Activated naive CD8-positive, alpha-beta T cell treated with anti-CD3 and anti-CD28 coated beads, Interleukin-2, amount 50 U/mL, for 16 hours (primary cell): ENCODE measurements at places on chromosomes 2 and 18.

DNA sequence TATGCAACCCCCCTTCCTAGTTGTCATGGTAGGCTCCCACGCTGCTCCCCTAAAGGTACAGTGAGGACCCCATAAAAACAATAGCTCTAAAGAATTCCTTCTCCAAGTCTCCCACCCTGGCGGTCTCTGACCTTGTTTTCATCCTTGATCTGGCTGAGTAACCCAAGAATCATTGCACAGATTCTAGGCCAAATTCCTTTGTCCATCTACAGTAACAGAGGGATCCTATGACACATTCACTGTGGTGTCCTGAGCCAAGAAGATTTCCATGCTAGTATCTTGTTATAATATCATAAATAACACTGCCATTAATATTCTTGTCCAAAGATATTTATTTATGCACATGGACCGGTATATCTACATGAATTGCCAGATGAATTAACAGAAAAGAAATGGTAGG is 240.2 kb downstream of the CYP26B1 start:
- no peak for DNase-seq

DNA sequence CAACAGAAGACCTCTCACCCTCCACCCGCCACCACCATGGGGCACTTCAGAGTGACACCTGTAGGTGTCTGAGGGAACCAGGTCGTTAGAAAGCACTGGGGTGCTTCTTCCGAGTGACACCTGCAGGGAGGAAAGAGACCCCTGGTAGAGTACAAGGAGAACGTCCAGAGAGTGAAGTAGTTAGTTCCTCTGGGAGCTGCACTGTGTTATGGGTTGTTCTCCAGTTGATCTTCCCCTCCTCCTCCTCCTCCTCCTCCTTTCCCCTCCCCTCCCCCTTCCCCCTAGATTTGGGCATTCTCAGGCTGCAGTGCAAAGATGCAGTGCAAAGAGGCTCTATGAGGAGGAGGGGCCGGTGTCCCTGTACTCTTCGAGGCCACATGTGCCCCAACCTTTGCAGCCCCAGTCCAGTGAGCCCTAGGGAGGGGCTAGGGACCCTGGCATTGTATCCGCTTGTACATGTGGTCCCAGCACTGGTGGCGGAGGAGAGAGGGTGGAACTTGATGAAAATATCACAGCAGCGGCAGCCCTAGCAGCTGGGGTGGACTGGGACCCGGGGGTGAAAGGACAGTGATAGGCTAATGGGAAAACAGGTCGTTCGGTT is 850 bp downstream of the DNAJB2 start:
- no peak for DNase-seq

- DNase-seq: no peak
Observed at GRCh38 chr2:149076863-149077412, 38.4 kb downstream of the LYPD6B start.

- no peak for DNase-seq
Observed at GRCh38 chr2:173239644-173240043, 115.0 kb upstream of the CDCA7 start.

- no peak for DNase-seq
Observed at GRCh38 chr2:200869014-200869413, 4.6 kb upstream of the CLK1 start.

GRCh38 chr2:231925303-231926179 is 655 bp downstream of the NPPC start:
- peak; percentile 53 for DNase-seq

- DNase-seq: no peak
Observed at GRCh38 chr2:219727771-219728429, 100.5 kb downstream of the SLC4A3 start.

- DNase-seq: peak; percentile 35
Observed at GRCh38 chr2:230225486-230225885, at the start of gene SP140. Gene SP140 (plus strand): TSS chr2:230225736. CDS start chr2:230225845, 109 bp downstream.

- DNase-seq: no peak
Observed at GRCh38 chr2:11090187-11090586, 65.1 kb upstream of the SLC66A3 start.

GRCh38 chr2:158184001-158184400 is 82.3 kb downstream of the UPP2 start:
- DNase-seq: no peak

GRCh38 chr2:79820281-79820680 is 307.4 kb downstream of the CTNNA2 start:
- no peak for DNase-seq

DNA sequence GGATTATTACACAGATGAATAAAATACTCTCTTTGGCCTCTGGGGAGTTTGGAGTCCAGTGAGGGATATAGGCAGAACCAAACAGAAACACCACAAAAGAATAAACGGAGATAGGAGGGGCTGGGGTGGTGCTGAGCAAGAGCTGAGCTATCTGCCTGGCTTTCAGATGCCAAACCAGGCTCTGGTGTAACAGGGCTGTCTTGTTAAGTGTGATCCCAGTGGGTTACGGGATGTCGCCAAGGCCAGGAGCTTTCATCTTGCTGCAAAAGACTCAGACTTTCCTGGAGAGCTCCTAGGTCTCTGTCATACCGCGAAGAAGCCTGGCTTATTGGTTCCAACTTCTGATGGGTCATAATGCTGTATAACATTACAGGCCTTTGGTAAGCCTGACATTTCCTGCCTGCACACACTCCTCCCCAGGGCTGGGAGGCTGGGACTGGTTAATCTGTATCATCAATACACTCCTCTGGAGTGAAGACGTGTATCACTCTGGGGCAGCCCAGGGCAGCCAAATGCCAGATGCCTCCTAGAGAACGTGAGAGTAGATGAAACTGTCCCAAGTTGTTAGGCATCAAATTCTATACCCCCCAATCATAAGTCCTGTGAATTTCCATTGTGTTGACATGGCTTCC is 60.5 kb downstream of the STPG4 start:
- DNase-seq: no peak

DNA sequence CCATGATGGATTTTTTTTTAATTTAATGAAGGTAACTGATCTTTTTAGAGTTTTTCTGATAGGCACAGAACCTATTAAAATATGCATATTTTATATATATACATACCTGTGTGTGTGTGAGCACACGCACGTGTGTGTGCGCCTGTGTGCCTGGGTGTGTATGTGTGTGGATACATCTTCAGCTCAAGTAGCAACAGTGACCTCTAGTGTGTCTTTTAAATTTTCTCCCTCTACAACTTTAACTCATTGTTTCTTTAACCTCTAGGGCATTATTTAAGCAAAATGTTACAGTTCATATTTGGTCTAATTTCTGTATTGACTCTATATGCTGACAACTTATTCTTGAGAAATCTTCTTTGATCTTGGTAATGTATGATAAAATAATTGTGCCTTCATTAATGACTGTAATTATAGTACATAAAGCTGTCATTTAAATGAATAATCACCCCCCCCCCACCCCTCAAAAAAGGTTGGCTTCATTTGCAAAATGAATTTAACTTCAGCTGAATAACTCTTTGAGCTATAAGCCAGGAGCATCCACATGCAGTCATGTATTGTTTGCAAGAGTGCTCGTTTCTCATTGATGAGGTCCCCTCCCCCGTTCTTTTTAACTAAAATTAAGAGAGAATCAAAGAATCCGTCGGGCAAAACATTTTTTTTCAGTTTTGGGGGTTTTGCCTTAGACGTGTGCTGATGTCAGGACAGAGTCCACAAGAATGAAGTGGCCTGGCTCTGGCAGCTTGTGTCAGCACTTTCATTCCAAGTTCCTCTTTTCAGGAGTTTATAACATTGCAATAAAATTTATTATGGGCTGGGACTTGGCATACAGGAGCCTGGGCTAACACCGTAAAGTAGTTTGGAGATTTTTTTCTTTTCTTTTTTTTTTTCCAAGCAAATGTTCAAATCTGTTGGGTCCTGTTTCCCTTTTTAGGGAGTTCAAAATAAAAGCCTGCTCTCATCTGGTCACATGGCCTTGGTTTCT is 80.0 kb downstream of the ETAA1 start:
- DNase-seq: no peak

DNA sequence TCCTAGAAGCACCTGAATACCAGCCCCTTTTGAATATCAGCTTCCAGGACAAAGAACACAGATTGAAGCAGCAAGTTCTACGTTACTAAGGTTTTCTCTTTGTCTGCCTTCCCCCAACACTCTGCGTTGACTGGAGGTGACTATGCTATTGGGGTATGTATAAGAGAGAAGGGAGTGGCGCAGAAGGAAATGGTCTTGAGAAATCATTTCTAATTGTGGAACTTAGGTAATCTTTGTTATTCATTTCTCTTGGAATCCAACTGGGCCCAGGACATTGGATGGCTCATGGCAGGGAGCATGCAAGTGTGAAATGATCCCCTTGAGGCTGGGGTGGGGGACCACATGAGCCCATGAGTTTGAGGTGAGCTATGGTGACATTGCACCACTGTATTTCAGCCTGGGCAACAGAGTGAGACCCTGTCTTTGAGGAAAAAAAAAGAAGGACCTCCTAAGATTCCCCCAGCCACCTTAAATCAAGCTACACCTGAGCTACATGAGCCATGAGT is 29.7 kb downstream of the XDH start:
- no peak for DNase-seq

DNA sequence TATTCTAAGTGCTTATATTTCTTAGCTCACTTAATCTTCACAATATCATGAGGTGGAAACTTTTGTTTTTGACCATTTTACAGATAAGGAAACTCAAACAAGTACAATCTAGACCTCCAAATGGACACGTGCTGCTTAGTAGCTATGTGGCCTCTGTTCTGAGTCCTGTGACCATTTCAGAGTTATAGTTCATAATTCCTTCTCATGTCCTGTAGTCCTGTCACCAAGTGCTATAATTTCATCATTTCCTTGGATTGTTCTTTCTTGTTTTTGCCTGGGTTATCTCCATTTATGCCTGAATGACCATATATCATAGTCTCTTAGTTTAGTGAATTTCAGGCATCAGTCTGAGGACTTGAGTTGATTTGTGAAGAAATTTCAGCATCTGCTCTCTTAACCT is 91.7 kb downstream of the NUP35 start:
- DNase-seq: no peak

GRCh38 chr2:46200100-46200690 is 97.0 kb upstream of the EPAS1 start:
- no peak for DNase-seq

GRCh38 chr2:58497168-58497567 is 256.0 kb upstream of the FANCL start:
- DNase-seq: no peak

- no peak for DNase-seq
Observed at GRCh38 chr2:79855264-79856006, 342.6 kb downstream of the CTNNA2 start.

- no peak for DNase-seq
Observed at GRCh38 chr2:222656526-222657446, 894 bp upstream of the FARSB start.

DNA sequence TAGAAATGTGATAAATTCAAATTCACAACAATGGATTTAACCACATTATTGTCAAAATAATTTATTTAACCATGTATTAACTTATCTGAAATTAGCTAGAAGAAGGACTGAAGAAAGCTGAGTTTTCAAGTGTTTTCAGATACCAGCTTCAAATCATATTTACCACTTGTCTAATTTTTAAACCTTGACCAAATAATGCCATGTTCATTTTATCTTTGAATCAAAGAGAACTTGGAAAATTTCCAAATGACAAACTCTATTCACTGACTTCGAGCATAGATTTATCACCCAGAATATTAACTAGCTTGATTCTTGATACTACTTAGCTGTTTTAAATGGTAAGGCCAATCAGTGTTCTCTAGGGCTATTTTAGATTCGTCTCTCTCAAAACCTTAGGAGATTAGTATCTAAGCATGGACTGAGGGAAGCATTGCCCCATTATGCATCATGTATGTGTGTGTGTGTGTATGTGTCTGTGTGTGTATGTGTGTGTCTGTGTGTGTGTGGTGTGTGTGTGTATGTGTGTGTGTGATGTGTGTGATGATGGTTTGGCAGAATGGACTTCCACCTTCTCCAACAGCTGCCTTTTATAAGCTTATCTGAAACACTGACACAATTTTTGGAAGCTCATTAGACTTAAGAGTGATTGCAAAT is 667.5 kb upstream of the FANCL start:
- no peak for DNase-seq

GRCh38 chr2:48183991-48184390 is 277.7 kb upstream of the FBXO11 start:
- DNase-seq: no peak

- no peak for DNase-seq
Observed at GRCh38 chr18:64244571-64244970, 95.7 kb upstream of the LINC00305 start.

- no peak for DNase-seq
Observed at GRCh38 chr2:37020887-37021796, 54.8 kb upstream of the STRN start.

- DNase-seq: no peak
Observed at GRCh38 chr2:41199334-41199733, 747.4 kb upstream of the SLC8A1 start.

DNA sequence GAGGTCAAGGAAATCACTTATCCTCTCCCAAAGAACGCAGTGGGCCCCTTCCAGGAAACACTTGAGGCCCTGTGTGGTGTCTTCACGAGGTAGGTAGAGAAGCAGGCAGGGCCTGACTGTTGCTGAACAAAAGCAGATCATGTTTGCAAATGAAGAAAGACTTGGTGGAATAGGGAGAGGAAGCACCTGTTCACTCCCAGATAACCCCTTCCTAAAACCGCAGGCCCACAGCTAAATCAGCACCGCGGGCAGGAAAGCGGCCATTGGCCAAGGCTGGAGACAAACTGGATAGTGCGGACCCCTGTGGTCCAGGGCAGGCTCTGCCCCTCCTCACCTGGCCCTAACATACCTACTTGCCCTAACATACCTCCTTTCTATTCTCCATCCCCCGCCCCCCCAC is 64.9 kb upstream of the KLHL29 start:
- DNase-seq: no peak

GRCh38 chr2:211745295-211746097 is 793.1 kb downstream of the ERBB4 start:
- DNase-seq: no peak

GRCh38 chr2:127175751-127176354 is 44.2 kb downstream of the CYP27C1 start:
- DNase-seq: no peak

GRCh38 chr2:129752686-129753085 is 226.8 kb upstream of the RAB6C start:
- DNase-seq: no peak

- no peak for DNase-seq
Observed at GRCh38 chr2:47641366-47641765, 141.6 kb upstream of the MSH6 start.

GRCh38 chr2:205996161-205996560 is 89.8 kb downstream of the INO80D start:
- no peak for DNase-seq

GRCh38 chr18:45430041-45430440 is 185.2 kb upstream of the SLC14A2 start:
- DNase-seq: no peak

DNA sequence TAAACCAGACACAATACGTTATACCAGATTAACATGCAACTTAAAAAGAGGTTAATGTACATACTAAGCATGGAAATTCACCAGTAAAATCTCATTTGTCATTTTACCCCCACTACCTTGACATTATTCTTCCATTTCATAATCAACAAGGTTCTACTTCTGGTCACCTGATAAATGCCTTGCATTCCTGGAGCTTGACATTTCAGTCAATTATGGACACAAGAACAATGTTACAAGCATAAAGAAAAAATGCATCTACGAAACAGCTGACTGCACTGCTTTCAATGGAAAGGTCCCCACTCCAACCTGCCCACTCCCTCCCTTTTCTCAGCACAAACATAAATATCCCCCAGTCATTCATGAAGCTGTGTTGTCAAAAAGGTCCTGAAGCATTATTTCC is 31.4 kb downstream of the ARL5A start:
- DNase-seq: no peak
